ENCODE measurements at places on chromosomes 1 and 21.

- peak; percentile 23 for DNase-seq
Observed at GRCh38 chr1:111227434-111227833, at the start of gene CHI3L2. TSS of gene CHI3L2 (plus strand) at chr1:111227713. CDS start at chr1:111227730, 17 bp downstream.

- no peak for DNase-seq
Observed at GRCh38 chr1:240776237-240776636, 164.3 kb upstream of the GREM2 start.

- no peak for DNase-seq
Observed at GRCh38 chr21:37927711-37928110, 11.5 kb upstream of the KCNJ6 start.

GRCh38 chr1:239061770-239062169 is 324.6 kb upstream of the CHRM3 start:
- no peak for DNase-seq

DNA sequence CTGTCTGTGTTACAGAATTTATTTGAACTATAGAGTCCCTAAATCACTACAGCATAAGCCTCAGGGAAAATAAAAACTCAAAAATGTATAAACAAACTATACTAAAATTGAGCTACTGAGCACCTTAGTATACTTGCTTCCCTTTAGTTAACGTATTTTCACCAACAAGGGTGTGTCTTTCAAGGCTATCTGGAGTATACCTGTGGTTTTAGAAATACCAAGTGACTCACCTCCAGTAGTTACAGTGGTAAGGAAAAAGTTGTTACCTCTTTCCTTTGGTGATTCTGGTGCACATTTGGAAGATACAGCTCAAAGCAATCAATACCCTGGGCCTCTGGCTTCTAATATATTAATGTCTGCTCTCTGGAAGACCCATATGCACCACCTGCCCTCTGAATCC is 68.0 kb upstream of the C1orf105 start:
- DNase-seq = no peak

DNA sequence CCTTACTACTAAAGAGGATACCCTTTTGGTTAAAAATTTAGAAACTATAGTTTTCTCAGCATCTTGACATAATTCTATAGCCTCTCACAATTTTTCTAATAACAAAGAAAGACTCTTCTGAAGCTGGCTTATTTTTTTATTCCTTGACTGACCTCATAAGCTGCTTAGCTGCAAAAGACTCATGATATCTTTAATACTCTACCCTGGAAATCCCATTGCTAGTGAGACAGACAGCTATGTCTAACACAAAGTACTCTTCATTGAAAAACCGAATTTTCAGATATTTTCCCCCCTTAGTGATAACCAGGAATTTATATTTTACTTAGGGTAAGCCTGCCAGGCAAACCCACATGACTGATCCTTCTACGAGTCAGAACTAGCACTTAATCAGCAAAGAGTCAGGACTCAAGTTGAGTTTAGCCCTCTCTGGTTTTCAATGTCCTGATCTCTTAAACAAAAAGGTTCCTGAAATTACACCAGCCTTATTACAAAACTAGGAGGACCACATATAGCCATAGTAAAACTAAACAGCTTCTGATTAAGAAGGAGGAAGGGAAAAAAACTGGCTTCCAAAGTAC is 56.9 kb downstream of the ENAH start:
- DNase-seq = no peak

- no peak for DNase-seq
Observed at GRCh38 chr1:159005676-159006075, 4.0 kb upstream of the IFI16 start.

DNA sequence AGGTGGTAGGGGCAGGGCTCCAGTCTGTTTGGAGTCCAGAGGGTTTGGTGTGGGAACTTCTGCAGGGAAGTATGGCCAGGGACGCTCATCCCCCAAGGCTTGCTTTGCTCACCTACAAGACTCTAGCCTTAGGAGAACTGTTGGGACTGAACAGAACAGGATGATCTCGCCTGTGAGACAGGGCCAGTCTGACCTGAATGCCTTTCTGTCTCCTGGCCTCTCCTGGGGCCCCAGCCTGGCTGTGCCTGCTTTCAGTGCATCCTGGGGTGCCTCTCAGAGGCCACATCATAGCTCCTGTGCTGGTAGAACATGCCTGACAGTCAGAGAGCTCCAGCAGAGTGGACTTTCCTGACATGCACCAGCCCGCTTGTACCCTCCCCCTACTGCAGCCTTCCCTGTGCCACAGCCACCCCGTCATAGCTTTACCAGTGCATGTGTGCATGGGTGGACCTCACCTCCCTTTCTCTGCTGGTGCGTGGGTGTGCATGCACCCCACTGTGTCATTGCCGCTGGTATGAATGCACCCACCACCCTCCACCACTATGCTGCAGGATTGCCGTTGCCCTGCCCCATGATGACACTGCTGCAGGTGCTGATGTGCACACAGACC is 165.8 kb downstream of the GIPC2 start:
- no peak for DNase-seq

DNA sequence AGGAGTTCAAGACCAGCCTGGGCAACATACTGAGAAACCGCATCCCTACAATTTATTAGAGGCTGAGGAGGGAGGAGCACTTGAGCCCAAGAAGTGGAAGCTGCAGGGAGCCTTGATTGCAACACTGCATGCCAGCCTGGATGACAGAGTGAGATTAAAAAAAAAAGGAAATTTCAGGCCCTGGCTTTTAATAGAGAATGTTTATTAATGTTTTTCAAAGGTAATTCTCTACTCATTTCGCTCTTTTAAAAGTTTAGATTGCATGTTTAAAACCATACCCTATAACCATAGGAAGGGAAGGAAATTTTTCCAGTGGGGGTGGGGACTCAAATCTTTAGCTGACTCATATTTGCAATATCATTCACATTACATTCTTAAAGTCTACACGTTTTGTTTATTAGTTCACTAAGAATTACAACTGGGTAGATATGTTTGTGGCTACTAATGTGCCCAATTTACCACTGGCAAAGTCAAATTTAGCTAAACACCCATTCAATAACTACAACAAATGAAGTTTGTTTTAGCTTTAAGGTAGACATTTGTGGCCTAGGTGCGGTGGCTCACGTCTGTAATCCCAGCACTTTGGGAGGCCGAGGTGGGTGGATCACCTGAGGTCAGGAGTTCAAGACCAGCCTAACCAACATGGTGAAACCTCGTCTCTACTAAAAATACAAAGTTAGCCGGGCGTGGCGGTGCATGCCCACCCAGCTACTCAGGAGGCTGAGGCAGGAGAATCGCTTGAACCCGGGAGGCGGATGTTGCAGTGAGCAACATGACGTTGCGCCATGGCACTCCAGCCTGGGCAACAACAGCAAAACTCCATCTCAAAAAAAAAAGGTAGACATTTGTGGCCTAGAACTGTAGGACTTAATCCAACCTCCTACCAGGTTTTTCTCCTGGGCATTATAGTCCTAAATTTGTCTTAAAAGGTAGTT is 5.0 kb downstream of the KDM5B start:
- DNase-seq = no peak

DNA sequence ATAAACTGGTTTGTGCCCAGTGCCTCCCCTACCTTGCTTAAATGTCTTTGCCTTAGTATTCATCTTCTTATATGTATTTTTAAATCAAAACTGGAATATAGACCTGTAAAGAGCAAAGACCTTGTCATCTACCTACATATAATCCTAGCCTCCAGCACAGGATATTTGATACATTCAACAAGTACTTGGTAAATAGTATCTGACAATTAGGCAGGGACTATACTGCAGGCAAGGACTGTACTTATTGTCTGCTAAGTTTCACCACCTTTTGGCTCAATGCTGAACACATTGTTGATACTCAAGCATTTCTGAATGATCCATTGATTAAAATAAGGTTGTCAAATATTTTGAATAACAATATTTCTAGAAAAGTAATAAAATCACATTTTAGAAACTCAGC is 96.4 kb downstream of the PKN2 start:
- DNase-seq = no peak

DNA sequence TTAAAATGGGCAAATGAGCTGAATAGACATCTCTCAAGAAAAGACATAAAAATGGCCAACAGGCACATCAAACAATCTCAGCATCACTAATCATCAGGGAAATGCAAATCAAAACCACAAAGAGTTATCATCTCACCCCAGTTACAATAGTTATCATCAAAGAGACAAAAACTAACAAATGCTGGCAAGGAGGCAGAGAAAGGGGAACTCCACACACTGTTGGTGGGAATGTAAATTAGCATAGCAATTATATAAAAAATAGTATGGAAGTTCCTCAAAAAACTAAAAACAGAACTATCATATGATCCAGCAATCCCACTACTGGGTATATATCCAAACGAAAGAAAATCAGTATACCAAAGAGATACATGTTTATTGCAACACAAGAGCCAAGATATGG is 68.7 kb downstream of the DENND1B start:
- no peak for DNase-seq
